ENCODE measurements at places on chromosomes 2 and 18. TPM values are rescaled to one million over a fixed set of nuclear protein-coding genes. Genes with fewer than 3 reads are reported as not detected.

DNA sequence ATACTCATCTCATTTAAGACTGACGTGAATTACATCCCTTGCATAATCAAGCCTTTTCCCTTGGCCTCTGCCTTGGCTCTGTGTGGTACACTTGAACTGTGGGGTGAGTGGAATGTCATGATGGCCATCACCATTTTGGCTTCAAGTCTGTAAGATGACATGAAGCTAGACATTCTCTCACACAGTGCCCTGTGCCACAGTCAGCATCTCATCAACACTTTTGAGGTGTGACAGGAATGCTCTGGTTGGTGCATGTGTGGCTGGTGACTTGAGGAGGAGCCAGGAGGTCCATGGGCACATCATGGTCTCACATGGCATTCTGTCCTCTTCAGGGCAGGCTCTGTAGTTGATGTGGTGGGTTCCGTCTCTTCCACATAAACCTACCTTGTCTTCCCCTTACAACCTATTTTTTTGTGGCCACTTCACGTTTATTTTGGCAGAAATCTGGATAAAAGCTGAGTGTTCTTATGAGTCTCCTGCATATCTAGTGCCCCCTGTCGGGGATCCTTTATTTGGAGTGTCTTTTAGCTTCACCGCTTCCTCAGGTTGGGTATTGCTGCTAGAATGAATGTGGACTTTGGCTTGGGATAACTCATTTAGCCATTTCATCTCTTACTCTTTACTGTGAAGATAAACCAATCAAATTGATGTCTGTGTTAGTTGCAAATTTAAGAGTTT lies 28.1 kb downstream of the MAP4K4 start:
- DNase-seq = no peak

GRCh38 chr2:242054881-242055801 lies 185.6 kb downstream of the RTP5 start:
- no peak for DNase-seq

Gene YIPF4
- 23.7 TPM for total RNA-seq

GRCh38 chr2:217071416-217071815 lies 211.6 kb upstream of the TNP1 start:
- no peak for DNase-seq

Gene CD207
- total RNA-seq = not detected

DNA sequence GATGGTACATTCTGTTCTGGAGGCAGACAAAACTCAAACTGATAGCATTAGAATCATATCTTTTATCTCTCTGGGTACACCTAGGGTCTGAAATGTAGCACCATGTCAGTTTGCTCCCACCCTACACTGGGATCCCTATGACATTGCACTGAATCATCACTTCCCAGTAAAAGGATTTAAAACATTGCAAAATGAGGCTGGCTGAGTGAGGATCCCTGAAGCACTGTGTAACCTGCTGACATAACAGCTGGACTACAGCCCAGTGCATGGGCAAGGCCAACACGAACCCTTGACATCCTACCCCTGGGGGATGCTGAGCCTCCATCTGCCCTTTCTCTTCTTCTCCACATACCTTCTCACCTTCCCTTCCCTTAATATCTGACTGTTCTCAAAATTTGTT lies 253.2 kb downstream of the TTC32 start:
- DNase-seq = peak; percentile 70

DNA sequence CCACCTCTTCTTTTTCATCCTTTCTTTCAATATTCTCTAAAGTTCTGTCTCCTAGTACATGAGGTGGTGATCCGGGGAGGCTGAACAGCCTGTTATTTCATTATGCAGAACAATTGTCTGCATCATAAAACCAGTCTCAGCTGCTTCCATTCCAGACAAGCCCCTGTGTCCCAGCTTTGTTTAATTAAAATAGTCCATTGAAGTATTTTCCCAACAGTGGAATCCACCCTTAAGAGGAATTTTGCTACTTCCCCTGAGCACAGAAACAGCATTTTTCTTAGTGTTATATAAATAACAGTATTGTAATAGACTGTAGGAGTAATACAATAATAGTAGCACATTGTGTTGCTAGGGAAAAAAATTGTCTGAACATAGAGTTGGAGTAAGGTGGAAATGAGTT lies 395.4 kb upstream of the TCF4 start:
- no peak for DNase-seq

Gene FAM161A
- 6.1 TPM for total RNA-seq

DNA sequence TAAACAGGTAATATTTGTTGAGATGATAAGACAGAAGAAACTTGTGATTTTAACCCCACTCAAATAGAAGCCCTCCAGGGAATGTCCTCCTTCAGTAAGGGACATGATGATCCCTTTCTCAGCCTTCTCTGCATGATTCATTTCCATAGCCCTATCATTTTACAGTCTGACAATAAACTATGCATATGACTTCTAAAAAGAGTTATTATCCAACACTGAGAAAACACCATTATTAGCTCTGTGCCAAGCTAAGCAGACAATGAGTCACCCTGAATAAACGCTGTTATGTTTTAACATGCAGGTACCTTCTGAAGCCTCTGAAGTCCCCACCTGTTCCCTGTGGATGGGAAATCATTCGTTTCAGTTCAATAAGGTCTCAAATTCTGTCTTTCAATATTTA lies 54.7 kb downstream of the DTNB start:
- no peak for DNase-seq

Gene KDM3A
- 62.1 TPM for total RNA-seq

GRCh38 chr2:7034303-7034702 lies 117.1 kb downstream of the RNF144A start:
- DNase-seq = no peak

Gene METTL8
- total RNA-seq = 21.6 TPM

DNA sequence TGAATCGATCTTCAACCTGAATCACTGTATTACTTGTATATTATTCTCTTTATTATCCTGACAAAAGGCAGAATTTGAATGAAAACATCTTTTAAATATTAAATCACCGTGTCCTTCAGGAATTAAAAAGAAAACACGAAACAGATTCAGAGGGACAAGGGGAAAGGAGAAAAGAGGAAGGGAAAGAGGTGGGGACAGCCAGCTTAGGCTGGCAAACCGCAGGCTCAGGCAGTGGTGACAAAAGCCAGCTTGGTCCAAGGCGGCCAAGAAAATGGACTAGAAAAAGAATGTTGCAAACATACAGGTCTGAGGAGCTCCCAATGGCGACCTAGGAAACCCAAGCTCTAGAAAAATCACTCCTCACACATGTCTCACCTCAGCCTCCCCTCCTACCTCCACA lies 6.8 kb downstream of the B4GALT6 start:
- no peak for DNase-seq

- DNase-seq = no peak
Measured at GRCh38 chr18:26473672-26474071, 74.7 kb downstream of the KCTD1 start.

Gene PDE6D
- total RNA-seq = 30.6 TPM

Gene ADGRF3
- total RNA-seq = under 0.01 TPM

DNA sequence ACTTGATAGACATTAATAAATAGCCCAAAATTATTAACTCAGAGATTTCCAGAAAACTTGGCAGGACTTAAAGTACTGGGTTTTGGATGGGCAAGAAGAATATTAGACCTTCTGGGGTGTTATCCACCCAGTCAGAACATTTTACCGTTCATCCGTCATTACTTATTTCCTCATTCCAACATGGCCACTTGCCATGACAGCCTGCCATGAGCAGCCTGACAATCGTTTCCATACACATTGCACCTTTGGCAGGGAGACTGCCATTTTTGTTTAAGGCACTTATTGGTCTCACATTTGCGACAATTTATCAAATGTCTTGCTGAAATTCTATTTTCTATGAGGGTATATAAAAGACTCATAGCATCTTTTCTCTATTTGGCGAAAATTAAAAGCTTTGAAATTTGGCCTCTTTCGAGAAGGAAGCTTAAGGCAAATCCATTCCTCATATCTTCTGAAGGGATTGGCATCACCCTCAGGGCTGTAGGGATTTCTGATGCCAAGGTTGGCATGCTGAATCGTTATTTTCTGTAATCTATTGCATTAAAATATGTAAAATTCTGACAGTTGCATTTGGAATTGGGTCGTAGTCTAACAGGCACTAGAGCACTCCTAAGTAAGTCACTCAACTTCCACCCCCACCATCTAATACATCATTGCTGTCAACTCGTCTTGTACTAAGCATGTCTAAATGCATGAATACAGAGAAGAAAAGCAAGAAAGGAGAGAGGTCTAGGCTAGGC lies 406.3 kb upstream of the PIK3C3 start:
- DNase-seq = no peak

DNA sequence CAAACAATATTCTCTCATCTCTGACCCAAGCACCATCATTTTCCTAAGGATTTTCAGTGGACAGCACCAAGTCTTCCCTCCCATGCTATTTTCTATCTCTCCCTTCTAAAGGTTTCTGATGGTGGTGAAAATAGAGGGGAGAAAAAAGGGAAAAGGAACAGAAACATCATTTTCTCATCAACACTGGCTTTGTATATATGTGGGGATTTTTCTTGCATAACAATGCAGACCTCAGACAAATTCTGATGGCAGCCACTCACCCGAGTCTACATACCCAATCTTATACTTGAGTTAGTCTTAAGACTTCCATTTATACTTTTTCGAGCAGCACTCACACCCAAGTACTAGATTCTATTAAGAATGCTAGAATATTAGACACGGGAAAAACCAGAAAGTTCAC lies 95.8 kb downstream of the TMEM163 start:
- DNase-seq = no peak

GRCh38 chr2:34110392-34110791 lies 511.3 kb upstream of the FAM98A start:
- DNase-seq = no peak

Gene FHOD3
- total RNA-seq = 25.9 TPM

DNA sequence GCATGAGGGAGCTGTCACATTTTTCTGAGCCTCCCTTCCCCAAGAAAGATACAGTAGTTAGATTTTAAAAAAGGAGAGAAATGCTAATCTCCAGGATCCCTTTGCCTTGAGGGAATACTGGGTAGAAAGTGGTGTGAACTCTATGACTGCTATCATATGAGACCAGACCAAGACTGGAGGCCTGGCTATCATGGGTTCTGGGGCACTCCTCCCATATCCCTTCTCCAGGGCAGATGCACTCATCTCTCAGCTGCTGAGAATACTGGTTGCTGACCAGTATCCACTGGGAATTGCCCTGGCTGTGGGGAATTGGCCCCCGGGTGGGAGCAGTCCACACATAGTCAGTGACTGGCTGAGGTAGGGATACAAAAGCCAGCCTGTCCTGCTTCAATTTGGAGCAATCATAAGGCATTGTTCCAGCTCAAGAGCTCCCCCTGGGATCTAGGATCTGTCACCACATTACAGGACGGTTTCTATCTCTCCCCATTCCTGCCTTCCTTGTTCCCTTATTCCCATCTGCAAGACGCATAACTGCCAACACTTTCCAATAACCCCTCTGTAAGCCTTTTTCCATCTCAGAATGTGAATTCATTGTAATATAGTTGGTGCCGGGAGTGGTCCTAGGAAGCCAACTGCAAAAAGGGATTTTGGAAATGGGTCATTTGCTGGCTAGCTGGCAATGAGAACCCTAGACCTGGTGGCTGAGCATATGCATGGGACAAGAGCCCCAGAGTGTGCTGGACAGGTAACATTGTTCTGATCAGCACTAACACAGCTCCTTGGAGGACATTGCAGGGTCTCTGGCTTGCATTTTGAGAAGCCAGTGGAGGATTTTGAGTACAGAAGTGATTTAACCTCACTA lies 35.4 kb upstream of the REEP1 start:
- DNase-seq = no peak
